ENCODE measurements at places on chromosomes 13 and 19.

- no peak for DNase-seq
Measured at GRCh38 chr13:33392794-33393405, 107.3 kb upstream of the STARD13 start.

- no peak for DNase-seq
Measured at GRCh38 chr19:8500158-8500557, 2.3 kb downstream of the PRAM1 start.

GRCh38 chr13:51970349-51970748 is 40.9 kb downstream of the ATP7B start:
- DNase-seq: no peak

DNA sequence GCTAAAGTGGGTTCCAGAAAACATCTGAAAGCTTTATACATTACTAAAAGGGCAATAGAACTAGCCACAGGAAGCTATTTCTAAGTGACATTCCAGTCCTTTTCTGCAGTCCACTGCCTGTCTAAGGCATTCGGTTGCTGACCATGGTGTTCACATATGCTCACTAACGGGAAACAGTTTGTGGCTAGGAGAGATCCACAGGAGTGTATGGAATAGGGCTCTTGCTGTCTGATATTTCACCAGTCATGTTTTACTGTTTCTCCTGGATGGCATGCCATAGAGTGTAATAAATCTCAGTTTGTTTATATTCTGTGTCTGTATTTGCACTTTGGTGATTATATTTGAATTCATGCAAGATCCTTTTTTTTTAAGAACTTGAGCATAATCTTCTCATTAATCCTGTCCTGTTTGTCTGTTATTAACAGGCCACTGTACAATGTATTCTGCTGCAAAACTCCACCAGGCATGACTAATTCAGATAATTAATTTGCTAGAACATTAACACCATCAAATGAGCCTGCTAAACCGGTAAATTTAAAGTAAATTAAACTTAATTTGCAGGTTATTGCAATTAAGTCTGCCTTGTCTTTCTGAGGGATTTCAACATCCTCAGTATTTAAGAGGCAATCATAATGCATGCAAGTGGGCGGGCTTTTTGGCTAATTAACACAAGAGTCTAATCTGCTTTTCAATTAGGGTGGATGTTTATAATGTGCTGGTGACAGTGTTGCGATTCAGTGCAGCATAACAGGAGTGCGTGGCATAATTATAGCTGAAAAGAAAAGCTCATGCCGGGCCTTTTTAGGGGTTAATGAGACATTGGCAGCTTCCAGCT is 201.3 kb downstream of the POU4F1 start:
- DNase-seq: no peak

- no peak for DNase-seq
Measured at GRCh38 chr13:34700155-34700554, 241.9 kb upstream of the NBEA start.
